ENCODE measurements at places on chromosomes 11 and 22.

- DNase-seq = no peak
These were observed 10.3 kb upstream of the IGF2 start for GRCh38 chr11:2149460-2149859.

GRCh38 chr22:46418827-46419226, 83.3 kb downstream of the TRMU start:
- DNase-seq = no peak

DNA sequence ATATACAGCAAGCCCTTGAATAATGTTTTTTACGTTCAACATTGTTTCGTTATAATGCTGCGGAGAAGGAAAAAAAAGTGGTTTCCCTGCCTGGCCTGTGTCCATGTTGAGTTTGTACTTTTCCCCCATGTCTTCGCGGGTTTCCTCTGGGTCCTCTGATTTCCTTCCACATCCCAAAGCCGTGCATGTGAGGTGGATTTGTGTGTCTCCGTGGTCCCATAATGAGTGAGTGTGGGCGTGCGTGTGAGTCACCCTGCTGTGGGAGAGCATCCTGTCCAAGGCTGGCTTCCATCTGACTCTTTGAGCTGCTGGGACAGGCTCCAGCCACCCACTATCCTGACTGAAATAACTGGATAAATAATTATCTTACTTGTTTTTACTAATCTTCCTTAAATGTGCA, 29.6 kb upstream of the SNX19 start:
- DNase-seq = no peak

- no peak for DNase-seq
These were observed 32.8 kb upstream of the SLC22A12 start for GRCh38 chr11:64558065-64558745.

GRCh38 chr11:69358398-69359020, 64.6 kb downstream of the MYEOV start:
- no peak for DNase-seq
